ENCODE measurements at places on chromosomes 3 and 15.

DNA sequence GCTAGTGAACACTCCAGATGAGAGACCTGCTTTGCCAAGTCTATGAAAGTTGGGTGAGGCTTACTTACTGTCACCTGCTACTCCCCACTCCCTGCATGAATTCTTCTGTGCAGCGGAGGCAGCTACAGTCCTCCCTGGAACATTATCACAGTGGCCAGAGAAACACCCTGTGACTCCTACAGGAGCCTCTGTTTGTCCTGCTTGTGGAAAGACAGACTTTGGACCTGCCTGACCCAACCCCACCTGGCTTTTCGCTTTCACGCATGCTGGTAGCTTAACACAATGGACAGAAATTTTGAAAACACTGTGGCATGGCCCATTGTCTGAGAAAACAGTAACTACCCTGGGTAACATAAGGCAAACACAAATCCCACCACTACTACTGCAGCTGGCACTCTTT, 1565.5 kb upstream of the CADM2 start:
- DNase-seq: no peak

GRCh38 chr3:171165499-171165921, 139.0 kb upstream of the SLC2A2 start:
- no peak for DNase-seq

GRCh38 chr15:71891026-71891425, 80.7 kb downstream of the NR2E3 start:
- DNase-seq: no peak

DNA sequence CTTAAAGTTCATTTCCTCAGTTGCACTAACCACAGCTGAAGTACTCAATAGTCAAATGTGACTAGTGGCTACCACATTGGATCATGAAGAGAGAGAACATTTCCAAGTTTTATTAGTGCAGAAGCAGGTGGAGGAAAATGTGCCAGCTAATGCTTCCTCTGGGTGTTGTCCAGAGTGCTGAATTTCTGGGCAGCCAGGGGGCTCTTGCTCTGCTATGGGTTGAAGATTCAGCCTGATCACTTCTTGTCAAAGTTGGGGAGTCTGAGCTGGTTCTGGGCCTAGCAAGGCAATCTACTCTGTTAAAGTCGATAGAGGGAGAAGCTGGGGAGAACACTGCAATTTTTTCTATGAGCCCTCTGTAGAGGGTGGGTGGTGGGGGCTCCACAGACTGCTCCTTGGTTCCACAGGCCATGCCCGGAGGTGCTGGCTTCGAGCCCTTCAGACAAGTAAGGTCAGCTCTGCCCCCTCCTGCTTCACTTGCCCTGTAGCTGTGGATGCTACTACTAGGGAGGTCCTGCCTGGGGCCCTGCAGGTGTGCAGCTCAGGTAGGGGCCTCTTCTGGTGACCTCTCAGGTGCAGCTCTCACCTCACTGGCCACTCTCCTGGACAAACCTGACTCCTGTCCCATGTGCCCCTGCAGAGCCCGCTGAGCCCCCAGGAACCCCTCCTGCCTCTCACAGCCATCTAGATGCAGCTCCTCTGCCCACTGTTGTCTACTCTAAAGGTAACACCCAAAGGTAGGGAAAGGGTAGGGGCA, 8.2 kb downstream of the ALG3 start:
- DNase-seq: no peak

DNA sequence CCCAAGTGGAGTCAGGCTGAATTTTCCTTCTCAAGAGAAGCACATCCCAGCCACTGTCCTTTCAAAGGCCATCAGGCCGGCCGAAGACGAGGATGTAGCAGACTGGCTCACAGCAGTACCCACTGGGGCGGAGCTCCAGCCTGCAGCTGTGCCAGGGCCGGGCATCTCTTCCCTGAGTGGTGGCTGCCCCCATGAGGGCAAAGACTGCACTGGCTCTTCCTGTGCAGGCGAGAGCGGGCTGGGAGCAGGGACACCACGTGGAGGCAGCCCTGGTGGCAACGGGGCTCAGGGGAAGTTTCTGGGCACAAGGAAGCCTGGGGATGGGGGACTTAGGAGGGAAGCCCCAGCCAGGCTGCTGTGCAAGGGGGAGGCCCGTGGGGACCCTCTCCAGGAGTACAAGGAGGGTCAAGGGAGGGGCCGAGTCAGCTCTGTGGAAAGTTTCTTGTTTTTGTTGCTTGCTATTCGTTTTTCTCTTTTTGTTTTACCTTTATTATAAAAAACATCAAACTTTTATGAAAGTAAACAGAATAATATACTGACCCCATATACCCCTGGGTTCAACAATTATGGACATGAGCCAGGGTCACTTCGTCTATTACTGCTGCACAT, 66.1 kb downstream of the RPN1 start:
- no peak for DNase-seq

DNA sequence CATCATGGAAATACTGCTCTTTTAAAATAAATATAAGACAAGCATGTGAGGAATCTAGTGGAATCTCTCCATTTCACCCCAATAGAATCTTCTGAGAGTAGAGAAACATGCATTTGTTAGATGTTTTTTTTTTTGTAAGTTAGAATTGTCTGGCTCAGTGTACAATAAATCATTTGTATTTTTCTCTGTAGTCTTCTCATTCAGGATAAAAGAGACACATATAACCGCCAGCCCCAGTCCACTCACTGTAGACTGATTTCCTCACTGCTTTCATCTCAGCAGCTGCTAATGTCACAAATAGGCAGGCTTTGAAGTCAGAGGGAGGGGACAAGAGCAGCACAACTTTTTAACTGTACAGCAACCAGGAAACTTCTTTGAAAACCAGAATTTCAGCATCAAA, 140.2 kb upstream of the RBMS3 start:
- no peak for DNase-seq

DNA sequence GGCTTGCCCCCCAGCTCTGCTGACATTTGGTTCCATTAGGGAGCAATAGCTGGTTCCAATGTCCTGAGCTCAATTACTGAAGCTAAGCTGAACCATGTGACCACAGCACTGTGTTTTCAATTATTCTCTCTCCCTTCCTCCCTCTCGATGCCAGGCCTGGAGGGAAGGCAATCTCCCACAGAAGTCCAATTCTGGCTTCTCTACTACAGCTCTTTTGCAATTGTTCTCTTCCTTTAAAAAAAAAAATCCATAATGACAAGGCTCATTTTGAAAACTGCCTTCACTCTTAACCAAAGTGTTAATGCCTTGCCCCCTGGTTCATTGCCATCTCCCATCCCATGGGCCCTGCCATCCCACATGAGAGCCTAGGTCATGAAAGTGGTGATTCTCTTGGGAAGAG, 24.8 kb downstream of the IL16 start:
- no peak for DNase-seq

DNA sequence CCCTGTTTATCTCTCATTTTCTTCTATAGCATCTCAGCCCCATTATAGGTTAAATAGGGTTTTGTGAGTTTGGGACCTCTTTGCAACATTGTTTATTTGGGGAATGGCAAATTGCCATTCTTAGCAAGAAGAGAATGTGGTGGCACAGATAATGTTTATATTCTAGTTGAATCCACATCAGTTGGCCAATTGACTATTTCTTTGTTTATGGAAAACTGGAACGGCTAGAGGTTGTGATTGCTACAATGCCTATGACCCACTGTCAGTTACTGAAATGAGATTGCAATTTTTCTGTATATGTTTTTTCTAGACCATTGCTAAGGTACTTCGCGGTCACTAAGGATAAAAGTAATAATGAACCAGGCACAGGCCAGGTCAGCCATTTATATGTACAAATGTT, 44.6 kb upstream of the CFAP20DC start:
- no peak for DNase-seq

DNA sequence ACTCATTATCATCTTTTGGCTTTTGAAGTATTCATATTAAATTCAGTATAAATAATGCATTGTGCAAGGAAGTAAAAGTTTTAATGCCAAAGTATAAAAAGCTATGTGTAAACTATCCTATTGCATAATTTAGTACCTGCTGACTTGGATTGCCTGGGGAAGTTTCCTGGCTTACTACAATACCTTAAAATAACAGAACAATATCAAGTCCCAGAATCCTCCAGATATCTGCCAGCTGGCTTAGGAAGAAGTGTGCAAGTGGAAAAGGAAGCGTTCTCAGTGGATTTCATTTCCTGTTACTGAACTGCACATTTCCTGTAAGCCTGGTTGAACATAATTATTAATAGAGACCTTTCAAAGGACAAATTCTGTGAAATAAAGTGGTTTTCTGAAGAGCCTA, 236.7 kb downstream of the ADAMTSL3 start:
- no peak for DNase-seq

Measured in activated gamma-delta T cell treated with anti-CD3 and anti-CD28 coated beads, Interleukin-2, amount 50 U/mL, for 16 hours (primary cell).